CMK (cell line): ENCODE measurements at places on chromosomes 3 and 15.

- DNase-seq = no peak
Measured at GRCh38 chr15:93980261-93980911, 251.0 kb upstream of the MCTP2 start.

GRCh38 chr3:120129718-120130513 lies 35.7 kb upstream of the GSK3B start:
- DNase-seq = no peak

GRCh38 chr3:157170861-157171260 lies 10.9 kb upstream of the CCNL1 start:
- no peak for DNase-seq

DNA sequence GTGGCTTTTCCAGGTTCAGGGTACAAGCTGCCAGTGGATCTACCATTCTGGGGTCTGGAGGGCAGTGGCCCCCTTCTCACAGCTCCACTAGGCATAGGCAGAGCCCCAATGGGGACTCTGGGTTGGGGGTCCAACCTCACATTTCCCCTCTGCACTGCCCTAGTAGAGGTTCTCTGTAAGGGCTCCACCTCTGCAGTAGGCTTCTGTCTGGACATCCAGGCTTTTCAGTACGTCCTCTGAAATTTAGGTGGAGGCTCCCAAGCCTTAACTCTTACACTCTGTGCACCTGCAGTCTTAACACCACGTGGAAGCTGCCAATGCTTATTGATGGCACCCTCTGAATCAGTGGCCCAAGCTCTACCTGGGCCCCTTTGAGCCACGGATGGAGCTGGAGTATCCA lies 22.5 kb upstream of the TM4SF4 start:
- DNase-seq = no peak

GRCh38 chr15:57432141-57432741 lies 55.9 kb downstream of the CGNL1 start:
- no peak for DNase-seq

DNA sequence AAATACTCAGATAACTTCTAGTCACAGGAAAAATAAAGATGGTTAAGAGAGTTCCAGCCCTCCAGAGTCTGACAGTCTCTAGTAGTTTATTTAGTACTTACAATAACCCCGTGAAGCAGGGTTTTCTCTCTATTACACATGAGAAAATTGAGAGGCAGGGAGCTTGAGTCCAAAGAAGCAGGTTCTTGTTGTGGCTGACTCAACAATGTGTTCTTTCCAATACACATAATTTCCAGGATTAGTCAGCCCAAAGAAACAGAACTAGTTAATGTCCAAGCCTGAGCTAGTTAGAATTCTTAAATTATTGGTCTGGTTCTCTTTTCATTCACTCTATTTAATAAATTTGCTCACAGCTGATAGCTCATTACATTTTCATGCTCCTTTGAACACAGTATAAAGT lies 49.9 kb downstream of the ALDH1A2 start:
- no peak for DNase-seq

DNA sequence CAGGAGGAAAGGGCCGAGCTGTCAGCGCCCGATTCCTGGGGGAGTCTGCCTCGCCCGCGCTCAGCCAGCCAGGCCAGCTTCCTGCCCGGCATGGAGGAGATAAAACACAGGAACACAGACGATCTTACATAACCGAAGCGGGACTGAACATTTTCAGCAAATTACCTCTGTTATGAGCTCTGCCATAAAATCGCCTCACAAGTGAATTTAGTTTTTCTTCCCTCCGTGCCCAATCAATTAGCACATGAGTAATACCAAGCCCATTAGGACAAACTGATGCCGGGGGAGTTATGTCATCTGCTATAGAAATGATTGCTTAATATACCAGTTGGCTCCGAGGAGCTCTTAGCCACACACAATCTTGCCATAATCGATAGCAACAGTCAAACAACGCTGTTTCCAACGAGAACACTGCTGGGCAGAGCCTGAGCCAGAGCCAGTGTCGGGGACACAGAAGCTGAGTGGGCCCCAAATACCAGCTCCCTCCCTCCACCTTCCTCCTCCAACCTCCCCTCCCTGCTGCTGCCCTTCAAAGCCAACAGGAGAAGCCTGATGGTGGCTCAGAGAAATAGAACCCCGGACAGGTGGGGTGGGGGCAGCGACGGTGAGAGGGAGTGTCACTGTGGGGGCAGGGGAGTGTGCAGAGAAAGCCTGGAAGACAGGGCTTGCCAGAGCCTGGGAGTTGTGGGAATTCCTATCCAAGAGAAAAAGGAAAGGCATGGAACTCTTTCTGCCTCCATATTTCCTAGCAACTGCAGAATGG lies 279.4 kb upstream of the TLE3 start:
- DNase-seq = peak; percentile 52
